ENCODE measurements at places on chromosomes 5 and 9. TPM values are rescaled to one million over a fixed set of nuclear protein-coding genes. Genes with fewer than 3 reads are reported as not detected.
A peak's percentile ranks its signal among the peaks of the same experiment; 100 is the strongest.

DNA sequence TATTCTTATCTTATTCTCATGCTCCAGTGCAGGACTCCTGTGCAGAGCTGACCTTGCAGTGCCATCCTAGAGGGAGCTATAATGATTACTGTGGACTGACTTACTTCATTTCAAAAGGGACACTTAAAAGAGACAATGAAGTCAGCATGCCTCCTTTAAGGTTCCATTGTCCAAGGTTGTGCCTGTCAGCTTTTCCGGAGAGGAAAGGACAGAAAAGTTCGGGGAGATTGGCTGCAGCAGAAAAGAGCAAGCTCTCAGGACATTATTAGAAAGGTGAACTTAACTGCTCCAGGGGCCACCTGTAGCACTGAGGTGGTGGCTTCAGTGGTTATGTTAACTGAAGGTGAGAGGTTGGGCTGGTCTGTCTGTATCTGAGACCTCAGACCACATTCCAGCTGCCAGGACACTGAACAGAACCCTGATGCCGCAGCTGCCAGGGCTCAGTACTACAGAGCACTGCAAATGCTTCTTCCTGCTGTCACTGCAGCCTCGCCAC, 112.9 kb downstream of the ST8SIA4 start:
- no peaks in the 10 kb centered on the region for H3K36me3 ChIP-seq
- no peak overlapping the region for H3K27ac ChIP-seq
- no peak overlapping the region for H3K4me3 ChIP-seq
- no peaks in the 10 kb centered on the region for H3K27me3 ChIP-seq

- peaks cover 43% of the 10 kb centered on the region for H3K36me3 ChIP-seq
- H3K27ac ChIP-seq, result peak overlapping the region; percentile 90
- peak overlapping the region; percentile 71 for H3K4me3 ChIP-seq
- H3K4me1 ChIP-seq, result peaks cover 21% of the 10 kb centered on the region
- DNase-seq, result no peak
- no peaks in the 10 kb centered on the region for H3K27me3 ChIP-seq
Observed at GRCh38 chr9:34612788-34613390, 992 bp upstream of the RPP25L start.

GRCh38 chr5:59390074-59390659, 503.4 kb downstream of the PDE4D start:
- no peak for DNase-seq
- H3K27me3 ChIP-seq, result no peaks in the 10 kb centered on the region
- no peak overlapping the region for H3K4me3 ChIP-seq
- no peak overlapping the region for H3K27ac ChIP-seq
- no peaks in the 10 kb centered on the region for H3K36me3 ChIP-seq

- no peak for DNase-seq
- no peak overlapping the region for H3K4me3 ChIP-seq
- peaks cover 14% of the 10 kb centered on the region for H3K36me3 ChIP-seq
Observed at GRCh38 chr5:38888041-38888440, 42.2 kb downstream of the OSMR start.

- DNase-seq, result no peak
- H3K4me3 ChIP-seq, result no peak overlapping the region
- no peaks in the 10 kb centered on the region for H3K27me3 ChIP-seq
Observed at GRCh38 chr5:134492568-134492967, 32.9 kb upstream of the JADE2 start.

GRCh38 chr5:169554251-169554650, 29.3 kb upstream of the SPDL1 start:
- H3K4me3 ChIP-seq, result no peak overlapping the region
- no peak overlapping the region for H3K27ac ChIP-seq
- no peak for DNase-seq
- no peaks in the 10 kb centered on the region for H3K4me1 ChIP-seq

DNA sequence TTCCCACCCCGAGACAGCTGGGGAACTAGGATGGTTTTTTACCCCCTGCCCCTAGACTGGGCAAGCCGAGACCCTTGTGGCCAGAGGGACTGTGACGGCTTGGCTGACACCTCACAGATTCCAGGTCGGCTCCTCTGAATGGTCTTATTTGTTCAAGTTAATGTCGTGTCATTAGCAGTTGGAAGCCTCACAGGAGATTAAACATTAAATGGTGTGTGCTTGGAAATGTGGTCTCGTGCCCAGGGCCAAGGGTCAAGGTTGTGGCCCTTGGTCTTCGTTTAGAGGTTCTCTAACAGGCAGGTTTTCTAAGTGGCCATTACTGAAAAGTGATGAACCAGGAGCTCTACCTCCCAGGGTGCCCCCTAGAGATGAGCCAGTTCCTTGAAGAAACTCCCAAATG, 61.2 kb upstream of the RXRA start:
- H3K4me1 ChIP-seq, result no peaks in the 10 kb centered on the region
- DNase-seq, result no peak
- H3K27ac ChIP-seq, result no peak overlapping the region
- H3K27me3 ChIP-seq, result no peaks in the 10 kb centered on the region
- H3K36me3 ChIP-seq, result no peaks in the 10 kb centered on the region

- H3K27me3 ChIP-seq, result no peaks in the 10 kb centered on the region
- no peak for DNase-seq
- H3K36me3 ChIP-seq, result peaks cover 47% of the 10 kb centered on the region
Observed at GRCh38 chr9:121350993-121351561, 19.0 kb downstream of the STOM start.

DNA sequence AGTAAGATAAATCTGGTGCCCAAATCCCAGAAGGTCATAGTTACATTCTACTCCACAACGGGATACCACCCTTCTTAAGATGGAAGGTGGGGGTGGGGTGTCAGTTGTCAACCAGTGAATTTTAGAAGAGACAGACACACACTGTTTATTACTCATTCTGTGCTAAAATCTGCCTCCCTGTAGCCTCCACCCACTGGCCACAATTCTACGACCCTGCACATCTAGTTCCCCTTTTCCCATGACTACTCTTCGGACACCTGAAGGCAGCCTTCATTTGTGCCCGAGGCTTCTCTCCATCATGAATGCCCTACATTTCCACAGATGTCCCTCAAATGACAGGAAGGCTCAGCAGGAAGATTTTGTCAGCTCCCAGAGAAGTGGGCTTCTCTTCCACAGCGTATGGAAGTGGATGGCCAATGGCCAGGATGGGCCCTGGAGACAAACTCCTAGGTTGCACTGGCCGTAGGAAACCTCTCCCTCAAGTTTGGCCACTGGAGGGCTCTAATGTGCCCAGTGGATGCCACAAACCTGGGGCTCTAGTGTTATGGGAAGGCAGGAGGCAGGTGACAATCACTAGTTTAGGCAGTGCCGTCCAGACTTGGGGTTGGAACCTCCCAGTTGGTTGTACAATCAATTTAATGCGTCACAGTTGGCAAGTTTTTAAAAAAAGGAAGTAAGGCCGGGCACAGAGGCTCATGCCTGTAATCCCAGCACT, 46.6 kb downstream of the PTPN3 start:
- no peaks in the 10 kb centered on the region for H3K27me3 ChIP-seq
- H3K4me3 ChIP-seq, result no peak overlapping the region
- H3K36me3 ChIP-seq, result no peaks in the 10 kb centered on the region

DNA sequence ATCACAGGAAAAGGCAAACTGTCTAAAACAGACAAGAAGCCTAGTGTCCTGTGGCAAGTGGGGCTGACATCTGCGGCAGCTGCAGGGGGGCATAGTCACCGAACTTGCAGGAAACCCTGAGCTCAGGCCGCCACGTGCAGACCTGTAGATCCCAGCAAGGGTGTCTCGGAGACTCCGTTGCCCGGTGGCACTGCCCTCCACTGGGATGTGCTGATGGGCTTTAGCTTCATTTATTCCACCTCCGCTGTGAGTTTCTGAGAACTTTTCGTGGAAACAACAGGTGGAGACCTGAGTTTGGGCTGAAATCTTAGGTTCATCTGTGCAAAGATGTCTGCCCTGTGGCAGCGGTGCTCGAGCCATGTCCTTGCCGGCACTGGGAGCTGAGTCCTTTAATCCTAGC, 22.1 kb downstream of the CEP72 start:
- H3K4me1 ChIP-seq, result no peaks in the 10 kb centered on the region
- no peak overlapping the region for H3K4me3 ChIP-seq
- no peak for DNase-seq

DNA sequence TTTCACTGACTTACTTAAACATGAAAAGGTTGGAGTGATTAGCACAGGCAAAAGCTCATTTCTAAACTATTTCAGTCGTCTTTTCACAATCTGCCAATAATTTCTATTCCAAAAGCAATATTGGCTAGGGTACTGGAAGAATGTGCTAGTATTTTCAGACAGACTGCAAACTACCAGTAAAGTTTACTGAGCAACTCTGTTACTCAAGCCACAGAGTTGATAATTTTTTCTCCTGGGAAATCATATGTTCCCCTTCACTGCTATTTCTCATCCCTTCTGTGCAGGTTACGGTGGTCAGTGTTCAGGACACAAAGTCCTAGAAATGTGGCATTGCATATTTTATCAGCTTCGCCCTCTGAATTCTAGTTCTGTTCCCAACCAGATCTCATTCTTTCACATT, 343.3 kb upstream of the TNC start:
- no peaks in the 10 kb centered on the region for H3K36me3 ChIP-seq
- no peak overlapping the region for H3K27ac ChIP-seq
- DNase-seq, result no peak

DNA sequence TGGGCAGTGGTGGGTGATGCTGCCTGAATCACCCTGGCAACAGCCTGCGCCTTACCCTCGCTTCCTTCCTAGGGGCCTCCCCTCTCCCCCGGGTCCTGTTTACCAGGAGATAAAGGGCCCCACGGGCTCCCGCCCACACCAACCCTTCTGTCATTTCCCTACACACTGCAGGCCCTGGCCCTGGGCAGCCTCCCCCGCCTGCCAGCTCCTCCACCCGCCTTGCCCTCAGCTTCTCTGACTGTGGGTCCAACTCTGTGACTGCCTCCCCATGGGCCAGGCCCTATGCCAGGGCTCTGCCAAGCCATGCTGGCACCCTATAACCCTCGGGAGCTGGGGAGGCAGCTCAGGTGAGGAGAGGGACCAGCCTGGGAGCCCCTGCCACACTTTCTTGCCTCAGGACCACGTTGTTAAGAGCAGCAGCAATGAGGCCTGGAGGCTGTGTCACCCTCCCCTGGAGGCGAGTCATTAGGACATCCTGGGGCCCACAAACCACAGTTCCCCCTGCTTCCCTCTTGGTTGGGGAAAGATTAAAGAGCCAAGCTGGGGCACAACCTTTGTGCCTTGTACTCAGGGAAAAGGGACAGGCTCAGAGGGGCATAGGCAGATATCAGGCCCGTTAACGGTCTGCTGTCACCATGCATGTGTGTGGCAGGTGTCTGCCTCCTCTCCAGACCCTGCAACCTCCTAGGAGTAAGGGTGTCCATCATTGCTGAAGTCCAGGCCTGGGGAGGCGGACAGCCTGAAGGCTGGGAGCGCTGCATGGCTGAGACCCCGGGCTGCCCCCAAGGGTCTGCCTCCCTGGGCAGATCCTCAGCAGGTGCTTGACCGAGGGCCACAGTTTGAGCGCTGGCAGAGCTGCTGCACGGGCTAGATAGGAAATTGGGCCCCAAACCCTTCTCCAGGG, 2.8 kb downstream of the MGAT4B start:
- H3K4me3 ChIP-seq, result no peak overlapping the region
- H3K4me1 ChIP-seq, result peaks cover 40% of the 10 kb centered on the region
- no peaks in the 10 kb centered on the region for H3K27me3 ChIP-seq
- no peak overlapping the region for H3K27ac ChIP-seq
- peak; percentile 58 for DNase-seq

- no peak overlapping the region for H3K4me3 ChIP-seq
- no peaks in the 10 kb centered on the region for H3K4me1 ChIP-seq
- H3K27me3 ChIP-seq, result no peaks in the 10 kb centered on the region
- no peak for DNase-seq
- no peak overlapping the region for H3K27ac ChIP-seq
Observed at GRCh38 chr5:87053146-87053545, 214.5 kb upstream of the RASA1 start.

DNA sequence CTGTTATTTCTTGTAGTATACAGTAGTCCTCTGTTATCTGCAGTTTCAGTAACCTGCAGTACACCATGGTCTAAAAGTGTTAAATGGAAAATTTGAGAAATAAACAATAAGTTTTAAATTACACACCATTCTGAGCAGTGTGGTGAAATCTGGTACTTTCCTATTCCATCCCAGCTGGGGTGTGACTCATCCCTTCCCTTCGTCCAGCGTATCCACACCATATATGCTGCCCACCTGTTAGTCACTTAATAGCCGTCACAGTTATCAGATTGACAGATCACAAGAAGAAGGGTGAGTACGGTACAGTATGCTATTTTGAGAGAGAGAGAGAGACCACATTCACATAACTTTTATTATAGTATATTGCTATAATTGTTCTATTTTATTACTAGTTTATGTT, 28.9 kb downstream of the FAM151B start:
- no peaks in the 10 kb centered on the region for H3K4me1 ChIP-seq
- H3K27me3 ChIP-seq, result no peaks in the 10 kb centered on the region
- H3K36me3 ChIP-seq, result no peaks in the 10 kb centered on the region
- H3K4me3 ChIP-seq, result no peak overlapping the region
- H3K27ac ChIP-seq, result no peak overlapping the region

- H3K4me1 ChIP-seq, result peaks cover 55% of the 10 kb centered on the region
- peak overlapping the region; percentile 78 for H3K27ac ChIP-seq
- no peak overlapping the region for H3K4me3 ChIP-seq
- no peaks in the 10 kb centered on the region for H3K36me3 ChIP-seq
- peak; percentile 96 for DNase-seq
- no peaks in the 10 kb centered on the region for H3K27me3 ChIP-seq
Observed at GRCh38 chr9:134366223-134367031, 40.2 kb downstream of the RXRA start.

GRCh38 chr5:103679873-103680272, 117.3 kb upstream of the NUDT12 start:
- no peak overlapping the region for H3K4me3 ChIP-seq
- no peak overlapping the region for H3K27ac ChIP-seq
- no peak for DNase-seq
- no peaks in the 10 kb centered on the region for H3K27me3 ChIP-seq
- no peaks in the 10 kb centered on the region for H3K36me3 ChIP-seq
- no peaks in the 10 kb centered on the region for H3K4me1 ChIP-seq

- DNase-seq, result peak; percentile 57
- H3K27me3 ChIP-seq, result no peaks in the 10 kb centered on the region
- H3K27ac ChIP-seq, result no peak overlapping the region
- H3K4me3 ChIP-seq, result no peak overlapping the region
- no peaks in the 10 kb centered on the region for H3K36me3 ChIP-seq
Observed at GRCh38 chr5:8839361-8840055, 706.4 kb downstream of the SEMA5A start.

The CAMK2A gene
- 2.4 TPM for total RNA-seq

The DTWD2 gene
- 7.1 TPM for total RNA-seq

The NUP155 gene
- 25.5 TPM for total RNA-seq

The CDX1 gene
- total RNA-seq, result 0.30 TPM

The TMEM252 gene
- not detected for total RNA-seq

The LTC4S gene
- total RNA-seq, result 33.1 TPM
